ENCODE measurements at places on chromosomes 7 and 10.

- no peak for DNase-seq
These were observed 255.4 kb downstream of the TYW1 start for GRCh38 chr7:67251986-67252558.

GRCh38 chr7:108263425-108263824 lies 133.3 kb upstream of the LAMB4 start:
- no peak for DNase-seq

DNA sequence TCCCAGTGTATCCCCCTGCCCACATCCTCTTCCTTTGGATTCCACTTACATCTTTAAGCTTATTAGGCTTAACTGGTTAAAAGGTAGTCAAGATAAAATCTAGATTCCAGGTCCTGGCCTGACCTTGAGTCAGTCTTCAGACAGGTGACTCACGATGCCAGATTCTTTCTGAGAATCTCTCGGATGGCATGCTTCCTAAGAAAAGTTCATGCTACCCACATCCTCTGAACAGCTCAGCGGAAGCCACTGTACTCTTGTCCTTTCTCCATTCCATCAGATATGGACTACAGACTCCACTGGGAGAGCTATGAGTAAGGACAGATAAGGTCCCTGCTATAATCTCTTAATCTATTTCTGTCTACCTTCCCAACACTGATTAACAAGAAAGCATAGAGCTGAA lies 43.4 kb downstream of the DNMBP start:
- DNase-seq: peak; percentile 69

DNA sequence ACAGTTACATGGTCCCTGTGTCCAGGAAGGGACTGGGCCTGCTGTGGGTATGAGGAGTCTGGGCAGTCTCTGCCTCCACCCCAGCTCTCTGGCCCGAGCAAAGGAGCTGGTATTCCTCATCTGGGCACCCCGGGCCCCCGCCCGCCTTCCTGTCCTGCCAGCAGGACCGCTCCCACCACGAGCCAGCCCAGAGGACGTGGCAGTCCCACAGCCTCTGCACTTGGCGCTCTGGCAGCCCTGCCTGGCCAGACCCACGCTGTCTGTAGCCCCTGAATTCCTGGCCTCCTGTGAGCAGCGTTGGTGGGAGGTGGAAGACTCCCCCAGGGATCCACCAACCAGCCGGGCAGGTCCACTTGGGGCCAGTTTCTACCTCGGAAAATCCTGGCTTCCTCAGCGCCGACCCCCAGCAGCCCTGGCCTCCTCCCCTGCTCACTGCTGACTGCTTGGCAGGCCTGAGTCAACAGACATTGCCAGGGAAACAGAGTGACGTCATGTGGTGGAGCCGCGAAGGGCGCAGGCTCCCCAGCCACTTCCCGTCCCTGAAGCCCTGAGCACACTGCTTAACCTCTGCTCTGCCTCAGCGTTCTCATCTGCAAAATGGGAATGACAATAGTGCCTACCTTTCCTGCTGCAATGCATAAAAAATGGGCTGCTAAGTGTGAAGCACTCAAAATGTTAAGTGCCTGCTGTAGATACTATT lies 21.6 kb upstream of the LIMK1 start:
- DNase-seq: peak; percentile 96

DNA sequence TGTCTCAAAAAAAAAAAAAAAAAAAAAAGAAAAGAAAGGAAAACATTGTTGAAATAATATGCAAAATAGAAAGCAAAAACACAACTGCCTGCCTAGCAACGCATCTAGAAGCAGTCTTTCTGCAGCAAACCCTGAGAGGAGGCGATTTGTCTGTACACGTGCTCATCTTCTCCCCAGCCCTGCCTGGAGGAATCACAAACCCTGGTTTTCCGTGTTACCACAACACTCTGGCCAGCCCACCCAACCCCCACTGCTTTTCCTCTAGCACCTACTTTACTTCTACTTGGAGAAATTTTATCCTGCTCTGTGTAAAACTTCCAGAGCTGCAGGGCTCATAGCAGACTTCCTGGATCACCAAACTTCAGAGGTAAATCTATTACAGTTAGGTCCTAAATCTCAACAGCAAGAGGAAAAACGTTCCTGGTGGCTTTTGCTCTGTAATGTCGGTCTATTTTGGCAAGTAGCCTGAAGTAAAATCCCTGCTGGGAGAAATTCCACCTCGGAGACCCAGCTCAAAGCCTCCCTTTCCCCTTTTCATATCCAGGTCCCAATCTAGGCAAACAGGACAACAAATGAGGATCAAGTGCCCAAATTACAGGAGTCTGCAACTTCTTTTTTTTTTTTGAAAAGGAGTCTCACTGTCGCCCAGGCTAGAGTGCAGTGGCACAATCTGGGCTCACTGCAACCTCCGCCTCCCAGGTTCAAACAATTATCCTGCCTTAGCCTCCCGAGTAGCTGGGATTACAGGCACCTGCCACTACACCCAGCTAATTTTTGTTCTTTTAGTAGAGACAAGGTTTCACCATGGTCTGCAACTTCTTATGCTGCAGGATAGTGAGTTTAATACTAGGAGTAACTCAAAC lies 91.6 kb downstream of the DNMBP start:
- DNase-seq: peak; percentile 91

DNA sequence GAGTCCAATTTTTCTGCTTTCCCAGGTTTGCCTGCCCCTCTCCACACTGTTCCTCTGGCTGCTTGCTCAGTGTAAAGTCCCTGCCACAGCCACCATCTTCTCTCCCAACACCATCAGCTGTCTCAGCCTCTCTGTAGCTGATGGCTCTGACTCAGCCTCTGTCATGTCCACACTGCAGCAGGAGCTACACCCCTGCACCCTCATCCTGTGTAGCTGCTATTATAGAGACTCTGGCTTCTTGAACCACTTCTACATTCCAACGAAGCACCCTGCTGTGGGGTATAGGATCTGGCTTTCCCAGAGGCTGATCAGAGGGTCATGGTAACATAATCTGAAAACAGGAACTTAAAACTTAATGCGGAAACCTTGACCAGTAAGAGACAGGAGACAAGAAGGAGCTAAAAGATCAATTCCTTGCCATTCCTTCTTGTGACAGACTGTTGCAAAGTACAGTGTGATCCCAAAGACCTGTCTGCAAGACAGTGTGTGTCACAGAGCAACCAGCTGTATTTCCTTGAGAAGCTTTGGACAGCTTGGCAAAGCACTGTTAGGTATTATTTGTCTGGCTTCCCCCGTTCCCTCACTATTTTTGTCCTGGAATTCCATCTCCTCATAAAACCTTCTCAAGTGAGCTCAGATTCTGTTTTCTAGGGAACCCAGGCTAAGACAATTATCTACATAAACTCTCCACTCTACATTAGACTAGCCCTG lies 42.3 kb downstream of the NRCAM start:
- DNase-seq: peak; percentile 96

DNA sequence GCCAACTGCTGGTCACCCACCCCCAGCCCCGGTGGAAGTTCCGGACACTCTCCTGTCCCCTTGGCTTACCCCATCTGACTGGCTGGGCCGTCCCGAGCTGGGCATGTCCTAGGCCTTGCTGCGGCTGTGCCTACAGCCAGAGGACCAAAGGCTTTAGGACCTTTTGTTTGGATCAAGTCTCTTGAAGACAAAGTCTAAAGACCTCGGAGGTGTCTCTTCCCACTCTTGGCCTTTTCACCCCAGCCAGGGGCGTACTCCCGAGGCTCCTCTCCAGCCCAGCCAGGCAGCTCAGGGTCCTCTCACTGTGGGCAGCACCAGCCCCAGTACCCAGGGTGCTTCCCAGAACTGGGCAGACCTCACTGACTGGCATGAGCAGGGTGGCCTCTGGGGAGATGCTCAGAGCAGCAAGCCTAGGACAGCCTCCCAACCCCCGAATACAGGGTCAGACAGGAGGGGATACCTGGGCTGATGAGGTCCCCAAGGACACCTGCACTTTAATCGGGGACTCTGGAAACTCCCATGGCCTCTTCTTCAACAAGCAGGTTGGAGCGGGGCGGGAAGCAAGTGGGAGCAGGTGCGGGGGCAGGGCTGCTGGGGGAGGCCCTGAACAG lies 2.7 kb upstream of the PWWP2B start:
- DNase-seq: no peak

DNA sequence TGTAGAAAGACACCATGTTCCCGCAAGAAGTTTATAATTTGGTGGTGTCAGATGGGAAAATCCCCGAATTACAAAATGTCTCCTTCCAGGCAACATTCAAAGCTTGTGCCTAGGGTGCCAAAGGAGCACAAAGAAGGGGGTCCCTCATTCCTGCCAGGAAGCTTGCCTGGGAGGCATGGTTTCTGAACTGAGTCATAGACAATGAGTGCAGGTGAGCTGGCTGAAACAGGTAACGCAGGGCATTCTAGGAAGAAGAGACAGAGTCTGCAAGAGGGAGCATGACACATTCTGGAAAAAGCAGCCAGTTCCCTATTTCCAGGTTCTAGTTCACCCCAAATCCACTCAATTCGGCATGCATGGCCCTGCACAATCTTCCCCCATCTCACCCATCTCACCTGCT lies 11.9 kb upstream of the CALU start:
- no peak for DNase-seq

- DNase-seq: no peak
These were observed 60.6 kb downstream of the ACADSB start for GRCh38 chr10:123069246-123069986.

GRCh38 chr7:115910541-115911164 lies 119.9 kb downstream of the TFEC start:
- DNase-seq: peak; percentile 72

DNA sequence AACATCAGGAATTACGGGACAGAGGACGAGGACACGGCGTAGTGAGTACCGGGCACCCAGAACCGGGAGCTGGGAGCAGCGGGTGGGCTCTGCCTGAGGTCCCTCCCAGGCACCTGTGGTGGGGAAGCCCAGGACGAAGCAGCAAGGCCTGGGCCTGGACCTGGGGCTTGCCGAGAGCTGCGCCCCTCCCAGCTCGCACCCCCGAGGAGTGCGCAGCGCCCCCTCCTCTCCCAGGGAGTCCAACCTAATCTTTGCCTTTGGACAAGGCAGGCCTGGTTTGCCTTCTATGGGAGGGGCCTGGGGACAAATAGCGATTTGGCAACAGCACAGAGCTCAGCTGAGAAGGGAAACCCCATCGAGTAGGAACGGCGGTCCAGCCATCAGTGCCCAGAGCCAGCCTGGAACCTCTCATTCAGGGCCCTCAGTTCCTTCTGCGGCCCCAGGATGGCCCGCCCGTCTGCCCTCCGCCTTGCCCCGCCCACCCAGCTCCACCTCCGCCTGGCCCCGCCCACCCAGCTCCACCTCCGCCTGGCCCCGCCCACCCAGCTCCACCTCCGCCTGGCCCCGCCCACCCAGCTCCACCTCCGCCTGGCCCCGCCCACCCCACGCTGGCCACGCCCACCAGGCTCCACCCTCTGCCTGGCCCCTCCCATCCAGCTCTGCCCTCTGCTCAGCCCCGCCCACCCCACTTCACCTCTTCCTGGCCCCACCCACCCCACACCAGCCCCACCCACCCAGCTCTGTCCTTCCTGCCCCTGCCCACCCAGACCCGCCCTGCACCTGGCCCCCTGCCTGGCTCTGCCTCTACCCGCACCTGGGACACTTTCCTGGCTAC lies 32.5 kb upstream of the KNDC1 start:
- no peak for DNase-seq

- no peak for DNase-seq
These were observed 7.5 kb downstream of the MET start for GRCh38 chr7:116679500-116679899.

GRCh38 chr7:102220960-102221800 lies 65.5 kb upstream of the SH2B2 start:
- peak; percentile 66 for DNase-seq

- peak; percentile 68 for DNase-seq
These were observed 31.4 kb upstream of the PDCD4 start for GRCh38 chr10:110840225-110840922.

DNA sequence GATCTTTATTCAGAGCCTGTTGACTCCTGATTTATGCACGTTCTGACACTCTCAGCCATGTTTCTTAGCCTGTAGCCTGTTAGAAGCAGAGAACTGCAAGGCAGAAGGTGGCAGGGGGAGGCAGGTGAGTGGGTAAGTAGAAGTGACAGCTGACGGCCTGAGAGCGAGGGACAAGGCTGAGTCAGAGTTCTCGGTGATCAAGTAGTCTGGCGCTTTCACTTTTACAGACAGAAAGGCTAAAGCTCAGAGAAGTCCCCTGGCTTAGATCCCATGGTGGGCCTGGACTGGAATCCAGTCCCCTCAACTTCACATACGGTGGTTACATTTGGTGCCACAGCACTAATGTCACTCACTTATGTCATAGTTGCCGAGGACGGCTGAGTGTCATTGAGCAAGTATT lies 139.0 kb downstream of the TACC2 start:
- no peak for DNase-seq

GRCh38 chr10:59595593-59595992 lies 114.1 kb downstream of the SLC16A9 start:
- no peak for DNase-seq

DNA sequence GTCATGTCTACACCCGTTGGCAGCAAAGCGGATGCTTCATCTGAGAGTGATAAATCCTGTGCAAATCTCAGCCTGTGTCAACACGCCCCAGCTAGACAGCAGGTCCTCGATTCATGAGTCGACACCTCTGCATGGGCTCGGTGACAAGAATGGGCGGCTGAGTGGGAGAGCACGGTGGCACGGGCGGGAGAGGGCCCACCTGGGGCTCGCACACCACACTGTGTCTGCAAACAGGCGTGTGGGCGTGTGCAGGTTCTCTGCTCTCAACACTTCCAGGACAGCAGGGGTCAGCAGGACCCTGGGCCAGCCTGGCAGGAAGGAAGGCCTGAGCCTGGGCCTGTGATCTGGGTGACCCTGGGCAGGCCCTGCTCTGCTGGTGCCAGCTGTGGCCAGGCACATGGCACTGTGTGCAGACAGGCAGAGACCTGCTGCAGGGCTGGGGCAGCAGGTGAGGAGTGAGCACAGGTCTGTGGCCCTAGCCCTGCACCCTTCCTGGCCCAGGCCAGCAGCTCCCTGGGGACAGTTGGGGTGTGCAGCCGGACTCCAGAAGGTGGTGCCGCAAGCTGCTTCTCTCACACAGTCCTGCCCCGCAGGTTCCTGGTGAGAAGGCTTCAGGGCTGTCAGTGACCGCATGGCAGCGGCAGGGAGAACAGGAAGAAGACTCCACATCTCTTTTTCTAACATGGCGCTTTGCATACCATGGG lies 216.4 kb downstream of the ELFN1 start:
- no peak for DNase-seq

GRCh38 chr7:1610013-1610677 lies 40.3 kb upstream of the PSMG3 start:
- no peak for DNase-seq

DNA sequence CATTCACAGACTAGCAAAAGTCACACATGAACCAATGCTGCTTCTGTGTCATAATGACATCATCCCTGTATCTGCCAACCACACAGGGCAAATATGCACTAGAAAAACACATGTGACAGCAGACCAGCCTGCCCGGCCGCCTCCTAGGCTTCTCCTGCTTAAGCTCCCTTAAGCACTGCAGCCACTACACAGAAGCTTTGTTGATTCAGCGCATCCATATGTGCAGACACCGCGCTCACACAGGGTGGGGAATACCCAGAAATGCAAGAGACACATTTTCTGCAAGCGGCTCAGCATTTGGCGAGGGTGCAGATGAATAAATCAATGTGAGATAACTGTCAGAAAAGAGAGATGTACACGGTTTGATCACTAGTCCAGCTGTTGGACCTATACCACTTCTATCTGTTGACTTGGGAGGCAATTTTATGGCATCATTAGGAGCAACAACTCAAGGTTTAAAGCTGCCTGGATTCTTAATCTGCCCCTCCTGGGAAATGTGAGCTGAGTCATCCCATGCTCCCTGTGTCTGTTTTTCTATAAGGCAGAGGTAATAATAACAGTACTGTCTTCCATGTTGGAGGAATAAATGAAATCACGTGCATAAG lies 33.4 kb downstream of the CPXM2 start:
- DNase-seq: no peak

All from choroid plexus epithelial cell (primary cell).